Stimulated activated memory B cell treated with anti-CD40 and anti-IgM and Interleukin-4, amounts not matched to agents 10 μg/mL and 1 μg/mL and 100 μg/mL, for 72 hours (primary cell): ENCODE measurements at places on chromosomes 2 and 18.

DNA sequence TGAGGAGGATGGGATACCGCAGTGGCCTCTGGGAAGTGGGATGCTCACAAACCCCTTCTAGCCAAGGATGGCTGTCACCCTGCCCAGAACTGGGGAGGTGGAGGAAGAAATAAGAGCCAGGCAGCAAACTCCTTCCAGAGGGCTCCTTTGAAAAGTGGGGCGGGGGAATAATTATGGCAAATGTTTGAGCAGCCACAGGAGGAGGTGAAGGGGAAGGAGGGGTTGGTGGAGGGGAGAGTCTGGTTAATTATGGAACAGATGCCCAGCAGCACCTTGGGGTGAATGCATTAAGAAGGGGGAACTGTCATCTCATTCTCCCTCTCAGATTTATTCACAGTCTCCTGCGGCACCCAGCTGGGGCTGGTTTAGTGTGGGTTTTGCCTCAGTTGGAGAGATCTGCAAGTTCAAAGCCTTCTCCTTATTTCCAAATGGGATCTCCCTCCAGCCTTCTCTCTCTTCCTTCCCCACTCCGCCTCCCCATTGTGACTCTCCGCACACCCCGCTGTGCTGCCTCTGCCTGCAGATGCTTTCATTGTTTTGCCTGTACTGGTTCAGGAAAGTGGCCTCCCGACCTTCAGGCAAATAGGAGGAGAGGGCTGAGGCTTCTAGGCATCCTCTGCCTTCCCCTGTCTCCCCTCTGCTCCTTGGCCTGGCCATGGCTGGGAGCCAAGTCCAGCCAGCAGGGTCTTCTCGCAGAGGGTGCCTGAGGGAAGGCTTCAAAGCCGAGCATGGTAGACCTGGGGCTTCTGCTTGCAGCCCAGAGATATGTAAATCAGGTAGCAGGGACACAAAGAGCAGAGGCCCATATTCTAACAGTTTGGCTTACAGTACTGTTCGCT lies 457.2 kb upstream of the MEX3C start:
- ATAC-seq, result peak; percentile 83

- no peak for ATAC-seq
Observed at GRCh38 chr18:48228301-48228715, 180.9 kb downstream of the ZBTB7C start.

DNA sequence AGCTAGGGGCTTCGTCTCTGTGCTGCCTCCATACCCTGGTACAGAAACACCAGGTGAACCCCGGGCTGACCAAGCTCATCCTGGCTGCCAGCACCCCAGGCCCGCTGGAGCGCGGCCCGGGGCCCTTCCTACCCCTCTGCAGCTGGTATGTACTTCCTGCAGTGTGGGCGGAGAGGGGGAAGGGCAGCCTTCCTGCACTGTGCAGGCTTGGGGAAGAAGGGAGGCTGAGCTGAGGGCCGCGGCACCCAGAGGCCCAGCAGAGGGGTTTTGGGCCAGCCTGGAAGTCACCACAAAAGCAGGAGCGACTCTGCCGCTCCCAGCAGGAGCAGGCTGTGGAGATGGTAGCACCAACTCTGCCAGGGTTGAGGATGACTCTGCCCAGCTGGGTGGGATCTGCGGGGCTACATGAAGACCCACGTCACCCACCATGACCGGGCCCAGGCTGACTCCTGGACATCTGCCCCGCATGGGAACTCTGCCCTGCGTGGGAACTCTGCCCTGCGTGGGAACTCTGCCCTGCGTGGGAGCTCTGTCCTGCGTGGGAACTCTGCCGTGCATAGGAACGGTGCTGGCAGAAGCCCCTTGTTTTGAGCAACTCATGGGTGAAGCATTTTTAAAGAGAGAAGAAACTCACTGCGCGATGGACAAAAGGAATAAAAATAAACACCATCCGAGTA lies 273.3 kb downstream of the NDUFA10 start:
- ATAC-seq, result peak; percentile 35

- ATAC-seq, result no peak
Observed at GRCh38 chr2:8501061-8501720, 180.7 kb upstream of the ID2 start.

GRCh38 chr2:64721320-64721623 lies 67.6 kb upstream of the SERTAD2 start:
- no peak for ATAC-seq

GRCh38 chr2:109680523-109681297 lies 66.5 kb downstream of the SOWAHC start:
- no peak for ATAC-seq

DNA sequence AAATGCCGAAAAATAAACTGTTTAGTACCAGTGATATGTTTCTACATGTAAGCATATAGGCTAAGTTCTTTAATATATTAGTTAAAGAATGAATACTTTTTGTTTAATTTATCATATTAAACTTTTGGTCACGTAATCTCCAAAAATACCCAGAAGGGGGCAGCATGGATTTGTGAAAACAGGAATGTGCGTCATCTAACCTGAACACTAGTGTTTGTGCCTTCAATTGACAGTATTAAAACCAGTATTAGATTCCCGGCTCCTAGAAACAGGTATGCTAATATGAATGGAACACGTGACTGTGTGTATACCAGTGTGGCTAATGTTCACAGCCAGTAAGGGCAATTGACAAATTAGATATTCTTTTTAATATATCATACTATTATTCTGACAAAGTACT lies 51.8 kb downstream of the WDR7 start:
- ATAC-seq, result no peak

DNA sequence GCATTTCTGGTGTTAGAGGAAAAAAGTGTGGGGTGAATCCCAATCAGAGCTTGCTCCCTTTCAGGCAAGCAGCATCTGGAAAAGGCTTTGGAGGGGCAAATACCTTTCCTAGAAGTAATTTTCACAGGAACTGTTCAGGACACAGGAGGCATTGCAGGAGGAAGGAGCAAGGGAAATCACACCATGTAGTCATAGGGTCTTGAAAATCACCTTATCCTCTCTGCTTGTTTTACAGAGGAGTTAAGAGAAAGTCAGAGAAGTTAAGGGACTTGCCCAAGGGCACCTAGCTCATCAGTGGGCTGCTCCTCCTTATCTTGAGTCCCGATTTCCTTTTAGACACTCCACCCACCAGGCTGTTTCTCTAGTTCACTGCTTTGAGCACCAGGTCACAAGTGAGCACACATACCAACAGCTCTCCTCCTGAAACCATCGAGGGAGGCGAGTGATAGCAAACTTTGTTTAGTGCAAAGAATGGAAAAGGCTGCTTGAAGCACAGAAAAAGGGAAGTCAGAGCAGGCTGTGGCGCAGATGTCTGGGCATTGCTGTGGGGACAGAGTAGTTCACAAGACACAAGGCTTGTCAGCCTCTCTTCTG lies 89.2 kb upstream of the CXCR4 start:
- ATAC-seq, result peak; percentile 89

- no peak for ATAC-seq
Observed at GRCh38 chr2:198191651-198192050, 387.3 kb downstream of the PLCL1 start.

DNA sequence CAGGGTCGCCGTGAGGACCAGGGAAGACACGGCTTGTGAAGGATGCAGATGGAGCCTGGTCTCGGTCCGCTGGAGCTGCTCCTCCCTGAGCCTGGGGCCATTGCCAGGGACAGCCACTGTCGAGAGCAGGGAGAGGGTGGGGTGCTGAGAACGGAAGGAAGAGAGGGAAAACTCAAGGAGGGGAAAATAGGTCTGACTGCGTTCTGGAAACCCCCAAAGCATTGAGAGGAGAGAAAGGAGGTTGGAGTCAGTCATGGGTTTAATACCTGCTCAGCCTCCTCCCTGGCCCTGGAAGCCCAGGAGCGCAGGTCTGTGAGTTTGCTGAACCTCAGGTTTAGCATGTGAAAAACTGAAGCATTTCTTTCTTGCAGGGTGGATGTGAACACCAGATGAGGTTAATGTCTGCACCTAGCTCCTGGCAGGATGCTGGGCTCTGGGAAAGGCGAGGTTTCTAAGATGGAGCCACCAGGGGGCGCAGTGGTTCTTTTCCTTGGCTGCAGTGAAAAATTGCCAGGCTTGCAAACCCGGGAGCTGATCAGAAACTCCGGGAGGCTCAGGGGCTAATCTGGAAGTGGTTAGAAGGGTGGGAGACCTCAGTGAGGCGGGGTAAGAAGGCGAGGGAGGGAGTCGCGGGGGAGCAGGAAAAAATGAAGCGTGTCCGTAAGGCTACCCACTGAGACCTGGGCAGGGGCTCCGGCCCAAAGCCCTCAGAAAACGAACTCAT lies 33.6 kb upstream of the RNF149 start:
- no peak for ATAC-seq

DNA sequence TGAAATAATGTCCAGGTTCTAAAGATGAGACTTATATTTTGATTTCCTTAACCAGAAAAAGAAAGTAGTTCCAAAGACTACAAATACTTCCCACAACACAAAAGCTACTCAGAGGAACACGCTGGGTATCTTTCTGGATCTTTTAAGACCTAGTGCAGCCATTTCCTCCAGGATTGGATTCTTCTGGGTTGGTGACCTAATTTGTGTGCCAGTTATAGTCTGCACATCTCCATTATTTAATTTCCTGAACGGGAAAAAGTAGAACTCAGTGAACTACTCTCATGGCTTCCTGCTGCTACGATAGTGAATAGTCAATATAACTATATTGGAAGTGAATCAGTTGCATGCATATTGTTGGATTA lies 1.5 kb downstream of the TMEM87B start:
- no peak for ATAC-seq

DNA sequence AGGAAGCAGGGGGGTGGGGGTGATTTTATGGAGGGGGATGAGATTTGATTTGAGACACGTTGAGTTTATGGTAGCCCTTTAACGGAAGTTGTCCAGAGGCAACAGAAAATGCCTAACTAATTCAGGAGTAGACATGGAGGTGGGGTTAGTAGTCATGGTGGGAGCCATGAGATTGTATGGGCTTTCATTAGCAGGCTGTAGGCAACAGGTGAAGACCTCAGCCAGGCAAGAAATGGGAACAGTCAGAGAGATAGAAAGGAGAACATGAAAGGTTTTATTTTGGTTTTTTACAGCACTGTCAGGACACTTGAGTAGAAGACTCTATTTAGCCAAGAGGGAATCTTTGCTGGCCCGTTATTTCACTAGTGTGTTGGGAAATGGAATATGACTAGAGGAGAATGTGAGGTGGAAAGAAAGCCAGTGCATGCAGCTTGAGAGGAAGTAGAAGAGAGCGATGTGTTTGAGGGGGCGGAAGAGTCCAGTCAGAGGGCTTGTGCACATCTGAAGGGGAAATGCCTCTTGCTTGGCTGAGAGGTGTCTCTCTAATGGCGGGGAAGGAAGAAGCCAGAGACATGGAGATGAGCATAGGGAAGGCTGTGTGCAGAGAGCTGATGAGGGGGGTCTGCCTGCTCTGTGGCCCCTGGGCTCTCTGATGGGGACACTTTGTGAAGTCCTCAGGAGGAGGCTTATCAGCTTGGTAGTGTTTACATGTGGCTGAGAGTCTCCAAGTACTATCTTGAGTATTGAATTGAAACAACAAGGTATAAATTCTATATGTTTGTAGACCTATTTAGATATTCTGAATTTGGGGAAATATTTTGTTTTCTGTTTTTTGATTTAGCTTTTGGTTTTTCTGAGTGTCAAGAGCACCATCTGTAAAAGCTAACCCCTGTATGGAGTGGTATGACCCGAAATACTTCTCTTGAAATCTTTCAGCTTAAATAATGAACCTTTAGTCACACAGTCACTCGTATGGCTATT lies 66.9 kb upstream of the ITM2C start:
- ATAC-seq, result peak; percentile 83

DNA sequence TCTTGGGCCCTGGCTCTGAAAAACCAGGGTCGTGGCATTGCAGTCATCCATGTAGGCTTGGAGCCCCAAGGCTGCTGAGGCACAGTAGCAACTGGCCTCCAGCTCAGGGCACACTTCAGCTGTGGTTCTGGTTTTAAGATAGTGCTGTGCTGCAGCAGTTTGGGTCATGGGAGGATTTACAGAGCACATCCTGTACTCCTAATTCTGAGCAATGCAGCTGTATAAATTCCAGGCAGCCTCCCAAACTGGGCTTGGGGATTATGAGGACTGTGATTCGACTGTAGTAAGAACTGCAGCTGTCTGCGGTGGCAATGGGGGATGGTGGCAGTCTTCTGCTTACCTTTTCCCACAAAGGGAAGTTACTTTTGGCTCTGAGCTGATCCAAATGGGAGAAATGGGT lies 536.3 kb upstream of the GCFC2 start:
- no peak for ATAC-seq

GRCh38 chr2:31402388-31402787 lies 12.2 kb downstream of the XDH start:
- ATAC-seq, result no peak

GRCh38 chr18:65411061-65411460 lies 339.8 kb upstream of the CDH7 start:
- ATAC-seq, result no peak

DNA sequence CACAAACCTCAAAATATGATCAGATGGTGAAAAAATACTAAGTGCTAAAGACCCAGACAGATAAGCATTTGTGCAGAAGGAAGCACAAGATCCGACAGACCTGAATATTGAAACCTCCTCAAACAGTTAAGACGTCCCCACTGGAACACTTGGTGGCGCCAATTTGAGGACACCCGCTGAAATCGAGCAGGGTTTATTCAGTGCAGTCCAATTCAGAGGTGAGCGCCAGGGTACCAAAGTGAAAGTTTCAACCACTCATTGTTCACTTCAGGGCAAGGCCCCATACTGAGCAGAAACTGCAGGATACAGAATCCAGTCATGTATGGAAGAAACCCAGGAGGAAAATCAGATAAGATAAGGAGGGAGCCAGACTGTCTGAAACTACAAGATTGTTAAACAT lies 417.6 kb downstream of the LRRTM4 start:
- ATAC-seq, result peak; percentile 36

DNA sequence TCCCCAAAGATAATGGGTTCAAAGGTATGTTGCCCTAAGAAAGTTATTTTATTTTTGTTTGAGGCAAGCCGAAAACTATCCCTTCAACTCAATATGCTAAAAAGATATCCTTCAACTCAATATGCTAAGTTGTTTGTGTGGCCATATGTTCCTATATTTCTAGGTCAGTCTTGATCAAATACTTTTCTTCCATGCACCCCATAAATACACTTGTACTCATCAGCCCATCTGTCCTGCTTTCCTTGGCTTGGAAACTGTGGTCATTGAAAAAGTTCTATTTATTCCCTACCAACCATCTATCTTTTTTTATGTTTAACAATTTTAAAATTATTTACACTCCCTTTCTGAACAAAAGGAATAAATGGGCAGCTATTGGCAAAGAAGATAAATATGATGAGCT lies 447.7 kb downstream of the NRXN1 start:
- ATAC-seq, result no peak

- ATAC-seq, result no peak
Observed at GRCh38 chr2:110838657-110839384, 106.4 kb downstream of the ACOXL start.

- no peak for ATAC-seq
Observed at GRCh38 chr18:22203536-22204213, 34.3 kb downstream of the GATA6 start.

- ATAC-seq, result no peak
Observed at GRCh38 chr18:8063733-8064132, 496.6 kb downstream of the PTPRM start.

GRCh38 chr18:6728331-6728730 lies 1.2 kb upstream of the ARHGAP28 start:
- ATAC-seq, result no peak

GRCh38 chr18:36634573-36635216 lies 194.1 kb downstream of the TPGS2 start:
- ATAC-seq, result no peak
